Dermis microvascular lymphatic vessel endothelial cell (primary cell): ENCODE measurements at places on chromosomes 16 and 17.

- DNase-seq: no peak
Observed at GRCh38 chr16:49458243-49458642, 84.6 kb downstream of the C16orf78 start.

GRCh38 chr17:5675625-5676421 is 91.5 kb upstream of the NLRP1 start:
- no peak for DNase-seq

GRCh38 chr16:87945351-87946042 is 5.7 kb upstream of the BANP start:
- peak; percentile 80 for DNase-seq

GRCh38 chr17:7190276-7190917 is 11.2 kb upstream of the ASGR1 start:
- DNase-seq: no peak

DNA sequence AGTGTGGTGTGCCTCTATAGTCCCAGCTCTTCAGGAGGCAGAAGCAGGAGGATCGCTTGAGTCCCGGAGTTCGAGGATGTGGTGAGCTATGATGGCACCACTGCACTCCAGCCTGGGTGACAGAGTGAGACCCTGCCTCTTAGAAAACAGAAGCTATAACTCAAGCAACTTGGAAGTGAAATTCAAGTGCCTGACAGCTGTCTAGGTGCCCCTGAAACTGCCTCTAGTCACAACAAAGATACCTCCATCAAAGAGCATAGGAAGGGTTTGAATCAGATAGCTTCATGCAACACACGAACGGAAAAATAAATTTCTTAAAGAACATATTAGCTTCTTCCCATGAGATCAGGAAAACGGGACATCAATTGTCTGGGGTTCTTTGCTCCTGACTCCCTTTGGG is 860 bp upstream of the PLCG2 start:
- DNase-seq: no peak

GRCh38 chr17:81906476-81907218 is 4.6 kb downstream of the PCYT2 start:
- no peak for DNase-seq

DNA sequence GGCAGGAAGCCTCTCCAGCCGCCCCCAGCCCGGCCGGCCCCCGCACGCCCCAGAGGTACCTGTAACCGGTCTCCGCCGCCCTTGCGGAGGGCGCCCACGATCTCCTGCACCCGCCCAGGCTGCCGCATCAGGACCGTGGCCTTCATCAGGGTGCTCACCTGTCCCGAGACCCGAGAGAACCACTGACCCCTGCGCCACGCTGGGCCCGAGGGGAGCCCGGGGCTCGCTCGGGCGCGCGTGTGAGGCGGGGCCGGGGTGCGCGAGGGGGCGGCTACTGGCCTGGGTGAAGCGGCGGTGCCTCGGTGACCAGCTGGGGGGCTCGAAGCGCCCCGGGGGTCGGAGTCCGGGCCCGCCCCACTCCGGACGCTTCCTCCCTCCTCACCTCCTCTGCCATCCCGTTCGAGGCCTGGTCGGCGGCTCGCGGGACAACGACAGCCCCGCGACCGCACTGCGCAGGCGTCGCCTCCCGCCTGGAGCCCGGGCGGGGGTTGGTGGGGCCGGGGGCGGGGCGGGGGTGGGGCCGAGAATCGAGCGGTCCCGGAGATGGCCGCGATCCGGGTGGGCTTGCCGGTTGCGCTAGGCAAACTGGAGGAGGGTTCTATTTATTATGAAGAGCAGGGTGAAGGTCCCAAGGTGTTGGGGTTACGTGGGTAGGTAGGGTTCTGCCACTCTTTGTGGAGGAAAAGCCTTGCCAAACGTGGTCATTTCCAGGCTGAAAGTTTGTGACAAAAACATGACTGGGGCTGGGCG is at the start of gene NT5C3B:
NT5C3B (minus strand) TSS at position 433 of the 750 bp plus-strand sequence; CDS start at position 394, 39 bp downstream.
- DNase-seq: peak; percentile 54

- DNase-seq: no peak
Observed at GRCh38 chr16:11187522-11188023, 68.4 kb downstream of the SOCS1 start.

- no peak for DNase-seq
Observed at GRCh38 chr16:87033541-87034300, 283.5 kb downstream of the C16orf95 start.

GRCh38 chr17:66310528-66311148 is 8.2 kb downstream of the PRKCA start:
- DNase-seq: no peak

DNA sequence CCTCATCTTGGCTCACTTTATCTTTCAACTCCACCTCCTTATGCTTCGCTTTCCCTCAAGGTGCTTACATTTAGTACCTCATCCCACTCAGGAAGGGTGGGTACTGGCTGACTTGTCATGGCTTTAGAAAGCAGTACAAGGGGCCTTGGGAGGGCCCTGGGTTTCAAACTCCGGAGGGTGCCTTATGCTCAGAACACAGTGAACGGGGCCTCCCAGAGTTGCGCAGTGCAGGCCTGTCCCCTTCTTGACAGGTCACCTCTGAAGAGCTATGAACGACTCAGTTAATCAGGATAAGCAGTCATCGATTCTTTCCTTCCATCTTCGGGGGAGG is 6.0 kb downstream of the COG1 start:
- no peak for DNase-seq

GRCh38 chr17:38358586-38359513 is 7.2 kb downstream of the SOCS7 start:
- no peak for DNase-seq

- DNase-seq: no peak
Observed at GRCh38 chr16:11679250-11679649, 11.0 kb downstream of the SNN start.

GRCh38 chr17:17384961-17385360 is 81.8 kb downstream of the NT5M start:
- DNase-seq: no peak
